Aorta (tissue), 5 donors: ENCODE measurements at places on chromosomes 2 and 18. TPM values are rescaled to one million over a fixed set of nuclear protein-coding genes. Genes with fewer than 3 reads are reported as not detected.
A peak's percentile ranks its signal among the peaks of the same experiment; 100 is the strongest.

GRCh38 chr2:192390401-192390800 is 195.7 kb upstream of the TMEFF2 start:
- H3K4me3 ChIP-seq: no peak overlapping the region
- no peaks in the 10 kb centered on the region for H3K27me3 ChIP-seq
- no peak overlapping the region for H3K27ac ChIP-seq
- DNase-seq: no peak
- H3K4me1 ChIP-seq: no peaks in the 10 kb centered on the region
- H3K36me3 ChIP-seq: no peaks in the 10 kb centered on the region

LYPD6 gene
- 0.42 TPM for total RNA-seq

- peak within 1 kb of the TSS; percentile 4 for H3K4me3 ChIP-seq
- H3K27ac ChIP-seq: no peak within 1 kb of the TSS
- H3K36me3 ChIP-seq: no peaks in the 10 kb centered on the region
- no peaks in the 10 kb centered on the region for H3K27me3 ChIP-seq
Observed at GRCh38 chr2:14632133-14632936, at the start of gene LRATD1. TSS of gene LRATD1 (plus strand) at chr2:14632717. CDS start at chr2:14633980, 1,263 bp downstream.

RPL37A gene
- total RNA-seq: 1,684 TPM

GRCh38 chr18:35322486-35323458 is 21.4 kb downstream of the ZNF24 start:
- H3K27ac ChIP-seq: no peak overlapping the region
- H3K4me1 ChIP-seq: no peaks in the 10 kb centered on the region
- no peak for DNase-seq
- H3K36me3 ChIP-seq: no peaks in the 10 kb centered on the region
- H3K27me3 ChIP-seq: no peaks in the 10 kb centered on the region

- H3K27ac ChIP-seq: no peak overlapping the region
- no peak for DNase-seq
- no peak overlapping the region for H3K4me3 ChIP-seq
- H3K4me1 ChIP-seq: no peaks in the 10 kb centered on the region
- no peaks in the 10 kb centered on the region for H3K36me3 ChIP-seq
Observed at GRCh38 chr18:21444465-21445212, 155.9 kb downstream of the ESCO1 start.

GNLY gene
- total RNA-seq: 2.1 TPM

DNA sequence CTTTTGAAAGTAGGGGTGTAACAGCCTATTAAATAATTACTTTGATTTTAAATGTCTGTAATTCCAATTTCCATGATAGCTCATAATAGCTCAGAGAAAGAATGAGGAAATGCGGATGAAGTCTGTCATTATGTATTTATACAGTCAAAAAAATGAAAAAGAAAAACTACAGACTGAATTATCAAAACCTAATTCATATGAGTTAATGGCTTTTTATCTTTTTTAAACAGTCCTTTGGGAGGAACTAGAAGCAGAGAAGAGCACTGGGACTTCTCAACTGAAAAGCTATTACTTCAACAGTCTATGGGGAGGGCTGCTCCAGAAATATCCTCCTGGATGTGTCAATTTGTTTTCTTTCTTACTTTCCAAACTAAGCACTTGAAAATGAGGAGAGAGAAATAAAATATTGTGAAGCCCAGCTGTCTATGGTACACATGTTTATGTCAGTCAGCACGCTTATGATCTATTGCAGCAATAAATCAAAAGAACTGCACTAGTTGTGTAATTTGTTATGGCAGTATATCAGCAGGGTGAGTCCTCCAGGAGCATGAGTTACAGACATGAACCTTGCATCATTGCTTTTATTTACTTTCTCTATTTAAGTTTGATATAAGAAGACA is 1550.2 kb downstream of the LRP1B start:
- H3K4me3 ChIP-seq: no peak overlapping the region
- H3K4me1 ChIP-seq: no peaks in the 10 kb centered on the region
- no peaks in the 10 kb centered on the region for H3K27me3 ChIP-seq
- no peaks in the 10 kb centered on the region for H3K36me3 ChIP-seq
- no peak for DNase-seq

- H3K27ac ChIP-seq: peak overlapping the region; percentile 29
- H3K36me3 ChIP-seq: no peaks in the 10 kb centered on the region
- no peak overlapping the region for H3K4me3 ChIP-seq
Observed at GRCh38 chr18:577643-578375, 2.4 kb upstream of the CETN1 start.

- no peak overlapping the region for H3K27ac ChIP-seq
- no peaks in the 10 kb centered on the region for H3K27me3 ChIP-seq
- DNase-seq: no peak
- H3K36me3 ChIP-seq: no peaks in the 10 kb centered on the region
Observed at GRCh38 chr2:204795156-204795555, 249.9 kb downstream of the PARD3B start.

CNTNAP5 gene
- total RNA-seq: not detected

DNA sequence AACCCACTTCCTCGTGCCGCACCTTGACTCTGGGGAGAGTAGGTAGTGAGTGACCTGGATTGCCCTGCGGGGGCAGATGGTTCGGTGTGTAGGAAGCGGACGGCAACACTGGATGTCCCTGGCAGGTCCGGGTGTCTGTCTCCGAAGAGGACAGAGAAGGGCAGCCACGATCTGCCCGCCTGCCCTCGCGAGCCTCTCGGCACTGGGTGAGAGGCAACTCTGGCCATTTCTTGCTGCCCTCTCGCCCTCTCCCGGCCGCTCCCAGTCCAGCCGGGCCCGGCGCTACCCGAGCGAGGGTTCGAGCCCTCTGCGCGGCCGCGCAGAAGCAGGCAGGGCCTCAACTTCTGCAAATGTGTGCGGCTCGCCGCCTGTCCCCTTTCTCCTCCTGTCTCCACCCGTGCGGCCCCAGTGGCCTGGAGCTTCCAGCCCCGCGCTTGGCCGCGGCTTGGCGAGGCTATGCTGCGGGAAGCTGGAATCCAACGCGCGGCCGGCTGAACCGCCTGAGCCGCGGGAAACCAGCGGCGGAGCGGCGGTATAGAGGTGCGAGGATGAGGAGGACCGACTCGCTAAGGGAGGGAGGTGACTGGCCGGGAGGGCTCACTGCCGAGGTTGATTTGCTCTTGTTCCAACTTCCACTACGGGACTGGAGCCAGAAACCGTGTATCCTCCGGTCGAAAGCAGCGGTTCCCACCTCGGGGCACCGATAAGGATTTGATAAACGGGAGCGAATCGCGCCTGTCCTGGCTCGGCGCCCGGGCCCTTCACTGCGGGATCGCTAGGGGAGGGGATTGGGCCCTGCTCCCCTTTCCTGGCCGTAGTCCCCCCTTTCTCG is 1.5 kb downstream of the EPAS1 start:
- H3K4me3 ChIP-seq: peak overlapping the region; percentile 87
- peaks cover 5% of the 10 kb centered on the region for H3K4me1 ChIP-seq
- peak overlapping the region; percentile 14 for H3K27ac ChIP-seq
- DNase-seq: peak; percentile 86

DNA sequence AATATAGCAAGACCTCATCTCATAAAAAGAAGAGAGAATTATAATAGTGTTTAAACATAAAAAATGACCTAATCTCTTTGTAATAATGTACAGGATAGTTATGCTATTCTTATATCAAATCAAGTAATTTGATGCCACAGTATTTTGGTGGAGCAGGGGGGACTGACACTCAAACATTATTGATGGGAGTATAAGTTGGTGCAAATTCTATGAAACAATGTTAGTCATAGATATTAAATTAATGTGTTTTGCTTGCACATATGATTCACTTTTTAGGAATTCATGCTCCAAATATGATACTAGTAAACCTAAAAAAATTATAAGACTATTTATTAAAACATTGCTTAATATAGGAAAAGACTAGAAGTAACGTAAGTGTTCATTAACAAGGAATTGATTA is 256.1 kb upstream of the SYT4 start:
- H3K27ac ChIP-seq: no peak overlapping the region
- DNase-seq: no peak
- H3K36me3 ChIP-seq: no peaks in the 10 kb centered on the region
- no peaks in the 10 kb centered on the region for H3K4me1 ChIP-seq
- no peaks in the 10 kb centered on the region for H3K27me3 ChIP-seq
- no peak overlapping the region for H3K4me3 ChIP-seq

DNA sequence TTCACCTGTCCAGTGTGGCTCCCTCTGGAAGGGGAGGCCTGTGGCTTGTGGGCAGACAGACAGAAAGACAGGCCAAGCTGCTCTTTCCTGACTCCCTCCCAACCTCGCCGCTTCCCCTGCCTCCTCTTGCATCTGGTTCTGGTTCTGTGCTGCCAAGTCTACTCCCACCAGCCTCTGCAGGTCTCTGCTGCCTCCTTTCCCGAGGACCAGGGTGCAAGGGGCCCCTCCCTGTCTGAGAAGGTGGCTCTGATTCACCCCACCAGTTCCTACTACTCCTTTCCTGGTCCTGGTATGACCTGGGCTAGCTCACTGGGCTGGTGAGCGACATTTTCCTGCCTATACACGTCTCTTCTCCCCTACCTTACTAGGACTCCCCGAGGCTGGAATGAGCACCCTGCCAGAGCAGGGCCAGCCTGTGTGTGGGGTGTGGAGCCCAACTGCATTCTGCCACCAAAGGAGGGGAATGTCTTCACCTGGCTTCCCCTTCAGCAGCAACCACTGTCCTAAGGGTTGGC is 238.5 kb downstream of the CELF4 start:
- no peak overlapping the region for H3K27ac ChIP-seq
- no peak for DNase-seq
- H3K36me3 ChIP-seq: no peaks in the 10 kb centered on the region
- H3K27me3 ChIP-seq: no peaks in the 10 kb centered on the region
- H3K4me3 ChIP-seq: no peak overlapping the region

DNA sequence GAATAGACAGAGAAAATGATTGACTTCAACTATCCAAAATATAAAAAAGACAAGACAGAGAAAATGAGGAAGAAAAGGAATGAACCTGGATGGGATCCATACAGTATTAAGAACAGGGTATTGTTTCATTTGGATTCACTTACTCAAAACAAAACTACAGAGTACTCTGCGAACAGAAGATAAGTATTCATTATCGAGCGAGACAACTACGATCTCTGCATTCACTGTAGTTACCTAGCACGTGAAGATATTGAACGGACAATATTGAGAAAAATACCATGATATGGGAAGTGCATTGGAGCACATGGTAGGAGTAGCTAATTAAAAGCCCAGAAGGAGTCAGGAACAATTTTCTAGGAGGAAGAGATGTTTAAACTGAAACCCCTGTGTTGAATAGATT is 1.0 kb upstream of the ORC2 start:
- no peak overlapping the region for H3K27ac ChIP-seq
- H3K4me3 ChIP-seq: peak overlapping the region; percentile 40
- H3K4me1 ChIP-seq: no peaks in the 10 kb centered on the region
- no peaks in the 10 kb centered on the region for H3K27me3 ChIP-seq
- no peak for DNase-seq

DNA sequence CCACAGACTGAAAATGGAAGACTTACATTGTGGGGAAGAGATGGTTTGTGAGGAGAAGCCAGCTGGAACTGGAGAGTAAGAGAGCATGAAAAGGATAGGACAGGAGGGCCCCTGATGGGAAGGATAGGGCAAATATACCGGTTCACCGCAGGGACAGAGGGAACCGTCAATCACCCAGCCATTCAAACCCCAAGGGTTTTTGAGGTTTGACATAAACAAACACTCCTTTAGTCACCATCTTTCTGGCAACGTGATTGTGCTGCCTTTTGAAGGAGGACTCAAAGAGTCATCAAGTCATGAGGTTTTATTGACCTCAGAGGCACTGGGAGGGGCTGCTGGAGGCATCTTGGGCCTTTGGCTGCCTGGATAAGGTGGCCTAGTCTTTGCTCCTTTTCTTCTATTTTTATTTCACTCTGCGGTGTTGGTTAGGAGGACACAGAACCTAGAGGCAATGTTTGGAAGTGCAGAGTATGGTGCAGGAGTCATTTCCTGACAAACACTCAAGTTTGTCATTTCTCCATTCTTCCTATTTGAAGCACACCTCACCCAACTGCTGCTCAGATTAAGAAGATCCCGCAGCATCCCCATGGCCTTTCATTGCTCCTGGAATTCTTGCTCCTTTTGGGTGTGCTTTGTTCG is 487.3 kb upstream of the SPRED2 start:
- no peak for DNase-seq
- H3K27ac ChIP-seq: no peak overlapping the region
- no peaks in the 10 kb centered on the region for H3K36me3 ChIP-seq
- no peaks in the 10 kb centered on the region for H3K27me3 ChIP-seq

COLEC12 gene
- total RNA-seq: 46.1 TPM

AGXT gene
- not detected for total RNA-seq

GRCh38 chr2:61469424-61470121 is 1.3 kb downstream of the USP34 start:
- DNase-seq: no peak
- H3K4me1 ChIP-seq: no peaks in the 10 kb centered on the region
- peak overlapping the region; percentile 97 for H3K4me3 ChIP-seq
- H3K27me3 ChIP-seq: no peaks in the 10 kb centered on the region
- H3K27ac ChIP-seq: peak overlapping the region; percentile 49
- H3K36me3 ChIP-seq: no peaks in the 10 kb centered on the region

- H3K4me3 ChIP-seq: no peak overlapping the region
- peak; percentile 78 for DNase-seq
- H3K27me3 ChIP-seq: no peaks in the 10 kb centered on the region
- H3K27ac ChIP-seq: no peak overlapping the region
- no peaks in the 10 kb centered on the region for H3K36me3 ChIP-seq
Observed at GRCh38 chr2:145157741-145158591, 638.0 kb upstream of the ZEB2 start.

DNA sequence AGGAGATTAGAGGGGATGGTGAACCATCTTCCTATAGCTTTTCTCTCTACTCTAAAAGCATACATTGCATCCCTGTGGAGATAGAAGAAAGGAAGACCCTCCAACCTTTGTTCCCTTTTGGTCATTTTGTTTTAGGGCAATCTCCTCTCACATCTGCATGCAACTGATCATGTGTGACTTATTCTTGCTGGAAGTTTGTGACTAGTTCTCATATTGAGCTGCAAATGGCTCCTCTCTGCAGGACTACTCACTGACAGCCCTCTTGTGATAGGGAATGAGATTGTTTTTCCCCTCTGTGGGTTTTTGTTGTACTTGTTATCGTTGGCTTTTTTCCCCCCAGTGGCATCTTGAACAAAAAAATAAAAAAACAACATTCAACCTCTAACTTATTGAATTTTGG is 416.0 kb upstream of the CNTNAP5 start:
- H3K27ac ChIP-seq: no peak overlapping the region
- H3K36me3 ChIP-seq: no peaks in the 10 kb centered on the region
- H3K4me1 ChIP-seq: no peaks in the 10 kb centered on the region
- no peaks in the 10 kb centered on the region for H3K27me3 ChIP-seq
- no peak overlapping the region for H3K4me3 ChIP-seq

- H3K36me3 ChIP-seq: no peaks in the 10 kb centered on the region
- H3K4me1 ChIP-seq: no peaks in the 10 kb centered on the region
- no peaks in the 10 kb centered on the region for H3K27me3 ChIP-seq
- DNase-seq: no peak
- no peak overlapping the region for H3K27ac ChIP-seq
Observed at GRCh38 chr2:191573216-191573615, 104.7 kb upstream of the NABP1 start.
